ENCODE measurements at places on chromosomes 16 and 17.

DNA sequence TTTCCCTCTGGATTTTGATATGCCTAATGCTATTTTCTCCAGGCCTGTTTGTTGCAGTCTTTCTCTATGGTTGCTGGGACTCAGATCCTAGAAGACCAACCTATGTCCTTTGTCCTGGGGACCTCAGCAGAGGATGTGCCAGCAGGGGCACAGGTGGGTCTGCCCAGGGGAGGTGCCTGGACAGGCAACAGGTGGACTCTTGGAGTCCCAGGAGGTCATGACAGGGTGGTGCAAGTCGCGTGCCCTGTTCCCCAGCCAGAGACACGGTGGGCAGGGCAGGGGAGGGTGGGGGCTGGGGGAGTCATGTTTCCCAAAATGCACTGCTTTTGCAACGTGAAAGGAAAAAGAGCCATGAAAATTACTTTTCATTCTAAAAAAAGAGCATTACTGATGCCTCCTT, 26.3 kb upstream of the PLLP start:
- no peak for DNase-seq

GRCh38 chr17:65593092-65593854, 31.8 kb upstream of the AXIN2 start:
- no peak for DNase-seq

GRCh38 chr17:80026359-80027042, 9.2 kb downstream of the TBC1D16 start:
- DNase-seq = peak; percentile 35

- DNase-seq = peak; percentile 85
Observed at GRCh38 chr17:80426671-80427326, 11.8 kb downstream of the ENDOV start.

- no peak for DNase-seq
Observed at GRCh38 chr16:86880316-86881117, 302.2 kb downstream of the FOXL1 start.

DNA sequence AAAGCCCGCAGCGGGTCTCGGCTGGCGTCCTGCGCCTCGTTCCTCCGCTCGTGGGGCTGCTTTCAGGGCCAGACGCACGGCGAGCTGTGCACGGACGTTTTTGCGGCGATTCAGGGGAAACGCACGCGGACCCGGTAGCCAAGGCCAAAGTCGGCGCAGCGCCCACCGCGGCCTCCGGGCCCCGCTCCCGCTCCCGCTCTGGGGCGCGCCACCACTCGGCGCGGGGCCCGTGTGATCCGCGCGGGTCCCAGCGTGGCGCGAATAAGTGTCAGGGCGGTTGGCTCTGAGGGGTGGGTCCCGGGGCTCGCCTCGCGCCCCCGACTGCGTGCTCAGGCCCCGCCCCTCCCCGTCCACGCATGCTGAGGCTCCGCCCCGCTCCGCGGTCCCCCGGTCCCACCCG, 694 bp upstream of the TBCD start:
- no peak for DNase-seq

DNA sequence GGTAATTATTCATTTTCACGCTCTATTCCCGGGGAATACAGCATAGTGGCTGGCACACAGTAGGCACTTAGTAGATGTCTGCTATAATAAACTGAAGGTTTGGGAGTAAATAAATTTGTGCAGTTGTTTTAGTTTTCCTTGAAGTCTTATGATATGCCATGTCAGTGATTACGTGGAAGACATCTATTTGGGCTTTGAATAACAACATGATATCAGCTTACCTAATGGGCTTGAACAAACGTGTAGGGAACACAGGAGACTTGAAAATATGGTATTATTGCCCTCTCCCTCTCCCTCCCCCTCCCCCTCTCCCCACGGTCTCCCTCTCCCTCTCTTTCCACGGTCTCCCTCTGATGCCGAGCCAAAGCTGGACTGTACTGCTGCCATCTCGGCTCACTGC, 36.3 kb upstream of the NETO2 start:
- DNase-seq = no peak

- DNase-seq = peak; percentile 70
Observed at GRCh38 chr16:67857547-67858233, 10.2 kb upstream of the CENPT start.

GRCh38 chr16:84062734-84063640, 20.4 kb upstream of the SLC38A8 start:
- DNase-seq = peak; percentile 84

GRCh38 chr17:39402890-39403605, 1.6 kb upstream of the FBXL20 start:
- DNase-seq = no peak

DNA sequence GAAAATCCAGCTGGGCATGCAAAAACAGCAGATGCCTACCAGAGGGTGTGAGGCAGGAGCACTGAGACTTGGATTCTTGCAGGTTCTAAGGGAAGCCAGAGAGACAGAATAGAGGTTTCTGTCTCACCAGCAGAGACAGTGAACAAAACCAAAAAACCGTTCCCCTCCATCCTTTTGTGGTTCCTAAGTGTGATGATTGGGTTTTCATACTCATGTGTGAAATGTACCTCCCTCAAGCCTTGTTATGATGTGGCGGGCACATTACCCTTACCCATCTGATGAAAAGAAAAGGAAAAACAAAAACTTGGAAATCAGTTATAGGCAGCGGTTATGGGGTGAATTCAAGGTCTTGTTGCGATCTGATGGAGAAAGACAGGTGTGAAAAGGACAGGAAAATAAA, 172.6 kb upstream of the CDH13 start:
- no peak for DNase-seq

Measured in tongue (tissue), 3 donors.